Esophagus squamous epithelium (tissue), 5 donors: ENCODE measurements at places on chromosomes 2 and 18.

GRCh38 chr2:127414638-127415592, 3.3 kb upstream of the PROC start:
- DNase-seq, result no peak

DNA sequence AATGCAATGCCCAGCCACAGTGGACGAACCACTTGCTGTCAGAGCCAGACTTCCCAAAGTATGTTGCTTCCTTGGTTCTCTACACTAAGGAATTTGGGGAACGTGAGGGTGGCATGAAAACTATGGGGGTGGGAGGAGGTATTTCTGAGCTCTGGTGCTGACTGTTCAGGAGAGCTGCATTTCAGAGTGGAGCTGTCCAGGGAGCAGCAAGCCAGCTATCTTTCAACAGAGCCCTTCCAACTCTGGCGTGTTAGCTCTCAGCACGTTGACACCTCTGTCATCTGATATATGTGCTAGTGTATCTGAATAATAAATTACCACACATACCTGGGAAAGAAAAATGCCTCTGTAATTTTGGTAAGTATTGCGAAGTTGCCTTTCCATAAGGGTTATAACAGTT, 66.1 kb downstream of the SAP130 start:
- DNase-seq, result no peak

- no peak for DNase-seq
Observed at GRCh38 chr2:57432528-57432927, 614.1 kb upstream of the VRK2 start.

GRCh38 chr2:51628917-51629316, 597.0 kb upstream of the NRXN1 start:
- DNase-seq, result no peak

GRCh38 chr2:55425431-55425831, 5.8 kb upstream of the CCDC88A start:
- no peak for DNase-seq

- no peak for DNase-seq
Observed at GRCh38 chr2:160293391-160294091, 93.5 kb upstream of the ITGB6 start.

DNA sequence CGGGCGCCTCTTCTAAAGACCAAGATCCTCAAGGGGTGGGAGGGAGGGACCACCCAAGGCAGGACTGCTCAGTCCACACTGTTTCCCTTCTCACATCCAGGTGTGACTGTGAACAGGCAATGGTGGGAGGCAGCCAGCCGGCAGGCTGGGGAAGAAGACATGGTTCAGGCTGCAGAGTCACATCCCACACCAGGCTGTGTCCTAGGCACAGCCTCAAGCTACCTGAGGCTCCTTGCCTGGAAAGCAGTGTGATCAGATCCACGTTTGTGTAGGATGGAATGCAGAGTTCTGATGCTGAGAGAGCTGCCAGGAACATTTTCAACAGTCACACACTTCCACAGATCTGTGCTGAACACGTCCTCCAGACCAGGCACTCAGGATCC, 16.4 kb downstream of the SLC66A2 start:
- no peak for DNase-seq

GRCh38 chr2:233145726-233146125, 85.6 kb downstream of the INPP5D start:
- DNase-seq, result no peak

DNA sequence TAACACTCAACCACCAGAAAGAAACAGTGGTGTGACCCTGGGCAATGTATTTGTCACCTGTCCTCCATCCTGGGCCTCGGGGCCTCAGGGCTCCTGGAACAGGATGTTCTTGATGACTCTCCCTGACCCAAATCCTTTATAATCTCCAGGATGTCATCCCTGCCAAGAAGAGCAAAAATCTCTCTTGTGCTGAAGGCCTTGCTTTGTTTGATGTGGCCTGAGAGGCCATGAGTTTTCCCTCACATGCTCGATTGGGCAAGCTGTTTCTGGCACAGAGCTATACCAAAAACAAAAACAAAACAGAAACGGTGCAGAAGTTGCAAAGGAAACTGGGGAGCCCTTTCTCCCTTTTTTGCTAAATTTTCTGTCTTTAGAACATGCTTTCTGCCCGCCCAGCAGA, 35.7 kb upstream of the ST3GAL5 start:
- no peak for DNase-seq

DNA sequence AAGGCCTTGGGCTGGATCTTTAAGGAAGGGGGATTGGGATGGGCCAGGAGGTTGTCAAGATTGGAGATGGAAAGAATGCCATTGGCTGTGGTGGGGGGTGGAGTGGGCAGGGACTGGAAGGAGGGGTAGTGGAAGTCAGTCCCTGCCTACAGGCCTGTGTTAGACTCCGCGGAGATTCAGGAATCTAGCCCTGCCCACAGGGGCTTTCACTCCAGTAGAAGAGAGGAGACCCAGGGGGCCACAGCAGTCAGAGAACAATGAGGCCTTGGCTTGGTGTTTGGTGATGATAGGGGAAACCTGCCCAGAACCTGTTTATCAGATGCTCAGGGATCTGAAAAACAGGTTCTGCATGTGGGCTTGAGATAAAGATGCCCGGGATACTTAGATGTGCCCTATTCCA, 6.1 kb downstream of the STEAP3 start:
- DNase-seq, result no peak

- no peak for DNase-seq
Observed at GRCh38 chr2:67216103-67216502, 181.0 kb upstream of the ETAA1 start.

DNA sequence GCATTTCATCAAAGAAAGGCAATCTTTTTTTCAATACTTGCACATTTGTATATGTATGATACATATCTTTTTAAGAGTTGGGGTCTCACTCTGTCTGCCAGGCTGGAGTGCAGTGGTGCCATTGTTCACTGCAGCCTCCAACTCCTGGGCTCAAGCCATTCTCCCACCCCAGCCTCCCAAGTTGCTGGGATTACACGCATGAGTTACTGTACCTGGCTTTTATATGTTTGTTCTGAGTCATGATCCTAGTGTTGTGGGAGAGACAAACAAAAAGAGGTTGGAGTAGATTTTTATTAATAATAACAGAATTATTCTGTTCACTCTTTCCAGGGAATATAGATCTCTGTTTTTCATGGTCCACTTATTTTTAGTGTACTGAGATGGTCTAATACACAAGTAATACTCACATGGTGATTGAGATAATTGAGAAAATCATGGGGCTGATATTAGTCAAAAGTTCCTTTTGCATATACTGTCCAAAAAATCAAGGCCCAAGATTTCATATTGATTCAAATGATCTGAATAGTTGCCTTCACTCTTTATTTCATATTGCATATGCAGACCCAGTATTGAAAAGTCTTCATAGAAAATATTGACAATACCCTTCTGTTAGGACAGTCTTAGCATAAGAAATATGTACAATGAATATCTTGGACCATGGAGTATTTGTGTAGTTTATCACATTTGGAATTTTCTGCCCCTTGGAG, 138.3 kb downstream of the FMNL2 start:
- DNase-seq, result no peak

- no peak for DNase-seq
Observed at GRCh38 chr18:8375249-8375648, 234.0 kb upstream of the RAB12 start.

DNA sequence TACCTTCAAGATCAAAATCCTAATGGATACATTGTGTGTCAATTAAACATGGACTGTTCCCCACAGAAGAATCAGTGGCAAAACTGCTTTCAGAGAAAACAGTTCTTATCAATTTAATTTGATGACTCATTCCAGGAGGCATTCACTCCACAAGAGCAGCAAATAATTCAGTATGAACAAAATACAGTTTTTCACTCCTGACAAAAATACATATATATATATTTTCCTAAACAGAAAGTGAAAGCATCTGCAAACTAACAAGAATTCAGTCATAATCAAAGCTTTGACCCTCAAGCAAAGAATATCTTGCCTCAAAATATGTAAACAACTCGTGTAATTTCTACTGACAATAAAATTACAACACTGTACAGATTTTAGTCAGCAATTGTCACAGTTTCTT, 685.1 kb upstream of the SLC8A1 start:
- no peak for DNase-seq

- no peak for DNase-seq
Observed at GRCh38 chr2:111160758-111161157, 40.0 kb downstream of the BCL2L11 start.

GRCh38 chr2:232927032-232927792, 57.1 kb downstream of the SNORC start:
- DNase-seq, result no peak

- DNase-seq, result no peak
Observed at GRCh38 chr18:36157441-36157840, 27.7 kb downstream of the ELP2 start.

DNA sequence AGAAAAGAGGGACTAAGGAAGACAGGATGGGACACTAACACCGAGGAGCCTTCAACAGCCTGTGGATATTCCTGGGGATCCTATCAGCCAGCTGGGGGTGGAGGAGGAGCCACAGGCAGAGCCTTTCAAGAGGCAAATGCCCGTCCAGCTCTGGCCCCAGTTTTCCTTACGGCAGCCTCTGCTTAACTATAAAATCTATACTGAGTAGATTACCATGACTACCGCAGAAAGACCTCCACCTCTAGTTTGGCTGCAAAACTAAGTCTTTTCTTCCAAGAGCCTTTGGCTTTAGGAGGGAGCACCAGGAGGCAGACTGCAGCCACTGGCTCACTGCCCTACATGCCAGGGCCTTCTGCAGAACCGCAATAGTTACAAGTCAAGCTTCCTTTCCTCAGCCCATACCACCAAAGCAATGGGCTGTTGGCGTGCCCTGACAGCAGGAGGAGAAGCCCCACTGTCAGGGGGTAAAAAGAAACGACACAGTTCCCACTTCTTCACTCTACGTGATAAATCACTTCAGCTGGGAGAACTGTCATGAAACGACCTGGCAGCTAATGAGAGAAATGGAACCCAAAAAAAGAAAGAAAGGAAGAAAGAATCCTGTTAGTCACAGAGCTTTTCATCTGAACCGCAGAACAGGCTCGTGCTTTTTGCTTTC, 25.1 kb upstream of the CREB1 start:
- no peak for DNase-seq

- no peak for DNase-seq
Observed at GRCh38 chr18:26556573-26556972, 8.2 kb upstream of the KCTD1 start.

GRCh38 chr2:15814946-15815345, 125.4 kb upstream of the MYCN start:
- no peak for DNase-seq

- DNase-seq, result no peak
Observed at GRCh38 chr2:206535260-206535986, 92.1 kb downstream of the ADAM23 start.

DNA sequence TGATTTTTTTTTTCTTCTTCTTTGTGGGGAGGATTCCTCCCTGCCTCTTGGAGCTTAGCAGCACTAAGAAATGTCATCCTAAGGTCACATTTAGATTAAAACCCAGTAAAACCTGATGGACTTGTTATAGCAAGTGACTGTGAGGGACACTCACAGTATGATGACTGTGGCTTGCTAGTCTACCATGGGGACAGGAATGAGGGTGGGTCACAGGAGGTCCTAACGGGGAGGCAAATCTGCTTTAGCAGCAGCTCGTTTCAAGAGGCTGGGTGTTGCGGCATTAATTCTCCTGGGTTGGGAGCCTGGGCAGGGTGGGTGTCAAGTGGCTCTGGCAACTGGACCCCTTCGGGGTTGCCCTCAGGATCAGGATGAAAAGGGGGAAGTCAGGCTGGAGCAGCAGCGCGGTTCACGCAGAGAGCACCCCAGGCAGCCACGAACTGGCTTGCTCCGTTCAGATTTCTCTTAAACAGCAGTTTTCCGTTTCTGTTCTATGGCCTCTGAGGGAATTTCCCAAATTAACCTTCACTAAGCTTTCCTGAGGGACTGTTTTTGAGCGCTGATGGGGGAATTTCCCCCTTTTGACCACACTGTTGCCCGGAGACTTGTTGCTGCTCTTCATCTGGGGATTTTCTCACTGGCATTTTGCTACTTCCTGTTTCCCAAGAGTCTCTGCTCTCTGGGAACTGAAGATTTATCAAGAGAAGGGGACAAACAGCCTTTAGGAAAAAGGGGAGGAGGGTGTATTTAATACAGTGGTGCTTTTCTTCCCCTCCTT, 59.8 kb upstream of the PELI1 start:
- DNase-seq, result no peak

GRCh38 chr2:21118302-21118920, 5.4 kb upstream of the TDRD15 start:
- DNase-seq, result no peak

DNA sequence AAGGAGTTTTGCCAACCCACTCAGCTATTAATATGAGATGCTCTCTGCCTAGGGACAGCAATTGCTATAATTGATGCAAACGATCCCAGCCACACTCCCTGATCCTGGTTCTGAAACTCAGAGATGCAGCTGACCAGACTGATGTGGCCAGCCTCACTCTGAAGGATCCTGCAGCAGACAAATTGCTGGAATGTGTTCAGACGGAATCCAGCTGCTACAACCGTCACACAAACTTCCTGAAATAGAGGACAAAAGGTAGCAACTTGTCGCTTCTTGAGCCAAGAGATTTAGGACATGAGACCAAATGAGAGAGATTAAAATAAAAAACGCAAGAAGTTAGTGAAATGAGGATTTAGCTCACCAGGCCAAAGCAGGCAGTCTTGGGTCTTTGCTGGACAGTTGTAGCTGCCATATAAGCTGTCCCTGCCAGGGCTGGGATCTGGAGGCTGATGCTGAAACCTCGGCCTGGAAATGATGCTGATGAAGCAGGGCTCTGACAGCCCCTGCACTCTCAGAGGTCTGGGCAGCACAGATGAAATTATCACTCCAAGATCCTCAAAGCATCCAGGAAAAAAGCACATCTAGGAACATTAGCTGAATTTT, 8.3 kb upstream of the YWHAQ start:
- DNase-seq, result no peak

- no peak for DNase-seq
Observed at GRCh38 chr18:34223164-34223892, 1.4 kb downstream of the NOL4 start.

- DNase-seq, result no peak
Observed at GRCh38 chr18:74459889-74460288, 2.8 kb upstream of the DIPK1C start.

GRCh38 chr2:218671097-218671653, 627 bp downstream of the RNF25 start:
- DNase-seq, result no peak

DNA sequence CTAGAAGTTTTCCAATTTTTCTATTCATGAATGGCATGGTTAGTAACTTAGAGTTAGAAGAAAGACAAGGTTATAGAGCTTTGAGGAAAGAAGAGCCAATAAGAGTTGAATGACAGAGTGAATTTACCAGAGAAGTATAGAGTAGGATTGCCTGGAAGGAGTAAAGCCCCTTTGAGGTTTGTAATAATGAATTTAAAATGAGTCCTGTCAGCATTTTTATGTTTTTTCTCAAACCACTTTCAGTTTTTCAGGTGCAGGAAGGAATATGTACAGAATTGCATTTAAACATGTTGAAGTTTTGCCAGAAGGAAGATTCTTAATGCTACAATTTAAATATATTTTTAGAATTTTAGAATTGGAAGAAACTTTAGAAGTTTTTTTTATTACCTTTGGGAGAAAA, 408.3 kb downstream of the DSC3 start:
- DNase-seq, result no peak

- no peak for DNase-seq
Observed at GRCh38 chr2:159695795-159696448, 16.4 kb upstream of the MARCHF7 start.
